HFFc6 (cell line): ENCODE measurements at places on chromosomes 16 and 17.

DNA sequence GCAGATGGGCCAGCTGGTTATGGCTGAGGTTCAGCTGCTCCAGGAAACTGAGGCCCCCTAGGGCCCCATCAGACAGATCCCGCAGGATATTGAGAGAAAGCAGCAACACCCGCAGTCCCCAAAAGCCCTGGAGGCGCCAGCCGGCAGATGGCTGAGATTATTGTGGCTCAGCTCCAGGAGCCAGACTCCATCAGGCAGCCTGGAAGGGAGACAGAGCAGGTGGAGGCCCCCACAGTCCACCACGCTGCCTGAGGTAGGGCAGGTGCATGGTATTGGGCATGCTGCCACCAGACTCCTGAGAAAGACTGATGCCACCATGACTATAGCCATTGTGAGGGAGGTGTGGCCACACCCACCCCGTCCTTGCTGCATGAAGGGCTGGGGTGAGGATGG is 9.5 kb upstream of the TMEM101 start:
- DNase-seq, result no peak

- no peak for DNase-seq
These were observed 913 bp upstream of the PRR14 start for GRCh38 chr16:30649725-30650368.

GRCh38 chr17:57481910-57482391 is 225.6 kb downstream of the MSI2 start:
- peak; percentile 100 for DNase-seq

- DNase-seq, result no peak
These were observed 114.5 kb upstream of the C17orf78 start for GRCh38 chr17:37261286-37261685.

DNA sequence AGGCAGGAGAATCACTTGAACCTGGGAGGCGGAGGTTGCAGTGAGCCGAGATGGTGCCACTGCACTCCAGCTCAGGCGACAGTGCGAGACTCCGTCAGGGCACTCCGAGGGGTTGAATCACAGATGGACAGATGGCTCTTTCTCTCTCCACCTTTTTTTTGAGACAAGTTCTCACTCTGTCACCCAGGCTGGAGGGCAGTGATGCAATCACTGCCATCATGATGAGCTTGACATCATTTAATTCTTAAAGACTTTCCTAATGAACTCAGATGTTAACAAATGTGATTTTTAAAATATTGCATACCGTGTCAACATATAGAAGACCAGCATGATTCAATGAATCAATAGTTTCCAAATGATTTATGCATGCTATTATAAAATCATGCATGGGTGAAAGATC is 3.5 kb downstream of the GDPD1 start:
- DNase-seq, result no peak

DNA sequence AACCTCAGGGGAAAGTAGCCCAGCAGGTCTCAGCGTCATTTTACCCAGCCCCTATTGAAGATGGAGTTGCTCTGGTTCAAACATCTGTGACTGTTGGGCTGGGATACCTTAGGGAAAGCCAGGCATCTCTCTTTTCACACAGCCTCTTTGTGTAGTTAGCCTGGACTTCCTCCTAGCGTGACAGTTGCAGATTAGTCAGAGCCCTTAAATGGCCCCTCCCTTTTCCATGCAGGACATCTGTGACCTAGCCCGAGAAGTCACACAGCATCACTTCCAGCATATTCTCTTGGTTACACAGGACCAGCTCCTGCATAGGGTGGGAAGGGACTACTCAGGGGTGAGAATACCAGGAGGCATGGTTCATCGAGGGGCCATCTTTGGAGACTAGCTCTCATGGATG is 375.0 kb upstream of the RBFOX1 start:
- no peak for DNase-seq

DNA sequence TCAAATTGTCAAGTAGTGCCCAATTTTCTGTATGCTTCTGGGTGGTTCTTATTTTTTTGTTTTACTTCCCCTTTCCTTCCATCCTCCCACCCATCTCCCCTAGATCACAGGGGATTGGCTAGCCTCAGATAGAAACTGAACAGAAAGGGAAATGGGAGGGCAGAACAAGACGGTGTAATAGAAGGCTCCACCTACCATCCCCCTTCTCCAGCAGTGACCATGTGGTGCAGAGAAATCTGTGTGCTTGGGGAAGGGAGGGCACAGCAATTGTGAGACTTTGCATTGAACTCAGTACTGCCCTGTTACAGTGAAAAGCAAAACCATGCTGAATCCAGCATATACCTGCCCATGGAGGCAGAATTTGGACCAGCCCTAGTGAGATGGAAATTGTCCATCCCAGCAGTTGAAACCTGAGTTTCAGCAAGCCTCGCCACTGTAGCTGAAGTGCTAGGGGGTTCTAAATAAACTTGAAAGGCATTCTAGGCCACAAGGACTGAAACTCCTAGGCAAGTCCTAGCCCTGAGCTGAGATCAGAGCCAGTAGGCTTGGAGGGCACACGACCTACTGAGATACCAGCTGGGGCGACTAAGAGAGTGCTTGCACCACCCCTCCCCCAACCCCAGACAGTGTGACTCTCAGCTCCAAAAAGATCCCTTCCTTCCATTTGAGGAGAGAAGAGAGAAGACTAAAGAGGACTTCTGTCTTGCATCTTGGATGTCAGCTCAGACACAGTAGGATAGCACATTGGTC is 5.2 kb downstream of the SLFN11 start:
- DNase-seq, result no peak

DNA sequence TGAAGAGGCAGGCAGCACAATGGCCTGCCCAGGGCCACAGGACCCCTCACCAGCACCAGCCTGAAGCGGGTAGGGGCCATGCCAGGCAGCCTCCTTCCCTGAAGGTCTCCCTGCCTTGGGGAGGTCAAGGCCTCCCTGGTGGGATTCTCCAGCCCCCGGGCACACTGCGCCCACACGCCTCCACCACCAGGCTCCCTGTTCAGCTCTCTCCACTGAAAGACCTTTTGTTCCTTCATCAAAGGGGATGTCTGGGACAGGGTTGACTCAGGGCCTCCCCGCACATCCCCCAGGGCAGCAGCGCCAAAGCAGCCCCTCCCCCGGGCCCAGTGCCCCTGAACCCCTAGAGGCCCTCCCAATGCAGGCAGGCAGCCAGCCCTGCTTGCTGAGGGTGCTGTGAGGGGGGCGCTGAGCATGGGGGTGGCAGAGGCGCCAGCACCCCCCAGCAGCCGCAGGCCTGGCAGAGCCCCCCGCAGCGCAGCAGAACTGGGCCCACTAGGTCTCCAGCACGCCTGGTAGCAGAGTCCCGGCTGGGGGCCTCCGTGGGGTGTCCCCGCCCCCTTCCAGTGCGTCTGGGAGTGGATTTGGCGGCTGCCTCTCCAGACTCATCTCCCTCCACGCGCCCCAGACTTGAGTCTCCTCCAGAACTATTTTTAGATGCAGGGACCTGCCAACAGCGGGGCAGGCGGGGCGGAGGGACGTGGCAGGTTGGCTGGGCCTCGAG is 13.1 kb downstream of the BCAR1 start:
- peak; percentile 91 for DNase-seq

GRCh38 chr17:5913032-5913531 is 157.1 kb upstream of the WSCD1 start:
- no peak for DNase-seq

DNA sequence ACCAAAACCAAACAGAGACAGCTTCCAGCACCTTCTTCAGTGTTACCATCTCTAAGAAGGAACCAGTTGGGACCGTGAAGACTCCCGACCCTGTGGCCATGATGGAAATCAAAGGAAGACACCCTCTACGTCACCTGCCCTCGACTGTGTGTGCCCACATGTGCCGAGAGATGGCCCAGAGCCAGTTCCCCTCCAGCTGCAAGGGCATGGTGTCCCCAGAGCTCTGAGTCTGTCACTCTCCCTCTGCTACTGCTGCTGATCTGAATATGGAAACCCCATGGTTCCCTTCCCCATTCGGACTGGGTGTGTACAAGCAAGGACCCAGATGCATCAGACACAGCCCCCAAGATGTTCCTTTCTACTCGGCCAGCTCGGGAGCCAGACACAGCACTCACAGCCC is 76.4 kb downstream of the SOCS1 start:
- no peak for DNase-seq

DNA sequence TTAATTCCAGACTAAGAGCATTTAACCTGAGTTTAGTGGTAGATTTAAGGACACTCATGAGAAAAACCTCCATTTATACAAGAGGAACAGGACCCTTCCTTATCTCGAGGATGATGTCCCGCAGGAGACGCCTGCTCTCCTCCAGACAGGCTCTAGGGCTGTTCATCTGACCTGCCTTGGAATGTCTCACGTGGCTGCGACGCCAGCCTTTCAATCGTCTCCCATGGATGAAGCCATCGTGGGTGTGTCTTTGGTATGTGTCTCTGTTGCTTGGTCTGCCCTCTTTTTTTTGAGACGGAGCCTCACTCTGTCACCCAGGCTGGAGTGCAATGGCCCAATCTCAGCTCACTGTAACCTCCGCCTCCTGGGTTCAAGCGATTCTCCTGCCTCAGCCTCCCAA is 16.5 kb downstream of the CHMP6 start:
- DNase-seq, result no peak

GRCh38 chr17:67058036-67058435 is 13.7 kb downstream of the CACNG1 start:
- no peak for DNase-seq

GRCh38 chr17:28532050-28532960 is 20.1 kb downstream of the UNC119 start:
- no peak for DNase-seq

- no peak for DNase-seq
These were observed at the start of gene SLC47A1 for GRCh38 chr17:19533718-19534561. SLC47A1 (plus strand) TSS chr17:19533854; CDS start chr17:19533940, 86 bp downstream.

- DNase-seq, result no peak
These were observed 10.2 kb upstream of the STRADA start for GRCh38 chr17:63751806-63752205.

GRCh38 chr16:21126518-21126917 is 24.1 kb downstream of the DNAH3 start:
- no peak for DNase-seq

DNA sequence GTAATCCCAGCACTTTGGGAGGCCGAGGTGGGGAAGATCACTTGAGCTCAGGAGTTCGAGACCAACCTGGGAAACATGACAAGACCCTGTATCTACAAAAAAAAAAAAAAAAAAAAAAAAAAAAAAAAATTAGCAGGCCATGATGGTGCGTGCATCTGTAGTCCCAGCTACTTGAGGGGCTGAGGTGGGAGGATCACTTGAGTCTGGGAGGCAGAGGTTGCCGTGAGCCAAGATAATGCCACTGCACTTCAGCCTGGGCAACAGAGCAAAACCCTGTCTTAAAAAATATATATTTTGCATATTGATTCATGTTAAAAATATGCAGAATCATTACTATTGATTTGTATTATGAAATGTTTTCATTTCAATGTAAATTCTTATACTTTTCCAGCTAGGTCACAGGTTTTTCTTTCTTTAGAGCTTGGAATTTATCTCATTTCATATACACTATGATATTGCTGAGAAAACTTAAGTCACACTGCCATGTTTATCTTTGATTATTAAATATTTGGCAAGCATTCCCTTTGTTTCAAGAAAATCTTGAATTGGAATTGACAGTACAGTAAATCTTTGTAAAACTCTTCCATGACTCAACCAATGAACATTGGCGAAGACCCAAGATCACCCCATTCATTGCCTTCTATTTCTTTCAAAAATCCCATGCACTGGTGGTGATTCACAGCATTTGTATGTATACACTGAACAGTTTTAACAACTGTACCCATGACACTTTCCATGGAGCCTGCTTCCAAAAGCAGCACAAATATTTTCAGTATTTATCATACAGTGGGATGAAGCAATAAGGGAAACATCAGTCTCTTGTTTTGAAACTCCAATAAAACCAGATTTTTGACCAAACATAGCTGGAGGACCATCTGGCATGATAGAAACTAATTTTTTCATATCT is 83.5 kb upstream of the TNRC6A start:
- peak; percentile 100 for DNase-seq

DNA sequence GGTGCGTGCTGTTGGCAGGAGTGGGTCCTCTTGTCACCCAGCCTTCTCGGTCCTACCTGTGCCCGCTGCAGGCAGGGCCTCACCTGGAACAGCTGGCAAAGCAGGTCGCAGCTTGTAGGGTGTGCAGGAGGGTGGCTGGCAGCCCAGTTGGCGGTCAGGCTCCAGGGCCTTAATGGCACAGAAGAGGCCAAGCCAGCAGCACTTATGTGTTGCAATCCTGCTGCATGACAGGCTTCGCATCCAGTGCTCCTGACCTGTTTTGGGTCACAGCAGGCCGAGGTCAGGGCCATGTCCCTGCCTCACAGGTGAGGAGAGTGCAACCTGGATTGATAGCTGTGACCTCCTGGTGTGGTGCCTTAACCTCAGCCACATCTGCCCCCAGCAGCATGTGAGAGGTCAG is 31.9 kb downstream of the ZC3H18 start:
- DNase-seq, result no peak

GRCh38 chr17:13576661-13577526 is 24.8 kb downstream of the HS3ST3A1 start:
- DNase-seq, result no peak

- DNase-seq, result peak; percentile 97
These were observed 33.7 kb upstream of the KDM8 start for GRCh38 chr16:27169511-27170071.

- DNase-seq, result peak; percentile 54
These were observed 1324.9 kb upstream of the CDH8 start for GRCh38 chr16:63361032-63361624.

DNA sequence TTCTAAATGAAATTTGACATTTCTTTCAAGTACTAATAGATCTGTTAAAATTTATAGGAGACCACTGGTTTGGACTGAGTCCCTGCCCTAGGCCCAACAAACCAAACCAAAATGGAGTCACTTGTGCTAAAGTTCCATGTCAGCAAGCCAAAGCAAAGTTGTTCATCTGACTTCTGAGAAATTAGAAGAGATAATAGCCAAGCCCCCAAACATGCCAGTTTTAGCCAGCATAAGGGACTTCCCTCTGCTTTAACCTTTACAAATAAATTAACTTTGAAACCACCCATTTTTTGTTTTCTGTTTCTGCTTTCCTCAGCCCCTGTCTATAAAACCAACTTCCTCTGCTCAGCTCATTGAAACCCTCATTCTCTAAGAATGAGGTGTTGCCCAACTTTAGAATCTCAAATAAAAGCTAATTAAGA is 18.9 kb downstream of the CDR2 start:
- DNase-seq, result no peak
